Stimulated activated naive B cell treated with anti-CD40 and anti-IgM and Interleukin-4, amounts not matched to agents 10 μg/mL and 1 μg/mL and 100 μg/mL, for 72 hours (primary cell): ENCODE measurements at places on chromosomes 16 and 17.

- no peak for DNase-seq
These were observed 112.4 kb downstream of the FTO start for GRCh38 chr16:53816211-53816836.

- no peak for DNase-seq
These were observed 29.1 kb upstream of the TNS4 start for GRCh38 chr17:40530531-40530994.

- no peak for DNase-seq
These were observed 178.8 kb downstream of the C16orf78 start for GRCh38 chr16:49552313-49552928.

DNA sequence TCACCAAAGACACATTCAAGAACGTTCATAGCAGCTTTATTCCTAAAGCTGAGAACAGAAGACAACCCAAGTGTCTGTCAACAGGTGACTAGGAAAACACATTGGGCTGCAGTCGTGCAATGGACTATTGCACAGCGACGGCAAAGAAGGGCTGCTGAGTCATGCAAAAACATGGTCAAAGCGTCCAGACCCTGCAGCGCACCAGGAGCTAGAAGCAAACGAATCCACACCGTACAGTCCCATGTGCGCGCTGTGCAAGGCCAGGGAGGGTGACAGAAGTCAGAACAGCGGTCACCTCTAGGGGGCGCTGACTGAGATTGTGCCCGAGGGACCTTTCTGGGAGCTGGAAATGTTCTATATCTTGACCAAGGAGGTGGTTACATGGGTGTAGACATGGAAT lies 266.4 kb downstream of the MAF start:
- DNase-seq: no peak

DNA sequence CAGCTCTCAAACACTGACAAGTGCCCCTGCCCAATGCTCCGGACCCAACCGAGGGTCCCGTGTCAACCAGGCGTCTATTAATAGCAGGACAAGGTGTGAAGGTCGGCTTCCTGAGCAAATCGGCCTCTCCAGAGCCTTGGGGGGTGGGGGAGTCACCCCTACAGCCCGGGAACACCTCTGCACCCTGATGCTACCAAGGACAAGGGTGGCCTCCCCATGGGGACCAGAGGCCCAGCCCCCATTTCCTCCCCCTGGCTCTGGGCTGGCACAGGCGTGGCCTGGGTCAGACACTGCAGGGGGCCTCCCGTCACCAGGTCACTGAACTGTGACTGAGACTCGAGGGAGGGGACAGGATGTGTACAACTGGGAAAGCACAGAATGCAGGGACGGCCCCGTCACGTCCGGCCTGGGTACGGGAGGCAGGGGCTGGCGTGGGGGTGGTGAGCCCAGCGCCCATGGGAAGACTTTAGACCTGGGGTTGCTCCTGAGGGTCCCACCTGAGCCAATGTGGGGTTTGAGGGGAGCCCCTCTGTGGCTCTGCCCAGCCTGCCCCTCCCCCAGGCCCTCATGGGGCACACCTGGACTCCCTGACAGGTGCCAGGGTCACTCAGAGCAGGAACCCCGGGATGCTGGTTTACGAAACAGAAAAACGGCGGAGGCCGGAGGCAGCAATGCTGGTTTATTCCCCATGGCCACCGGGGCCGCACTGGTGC lies 579 bp upstream of the CYBA start:
- DNase-seq: peak; percentile 94

GRCh38 chr16:19118938-19119431 lies 5.2 kb downstream of the ITPRIPL2 start:
- peak; percentile 67 for DNase-seq

GRCh38 chr17:61178284-61178683 lies 221.4 kb upstream of the TBX2 start:
- no peak for DNase-seq

DNA sequence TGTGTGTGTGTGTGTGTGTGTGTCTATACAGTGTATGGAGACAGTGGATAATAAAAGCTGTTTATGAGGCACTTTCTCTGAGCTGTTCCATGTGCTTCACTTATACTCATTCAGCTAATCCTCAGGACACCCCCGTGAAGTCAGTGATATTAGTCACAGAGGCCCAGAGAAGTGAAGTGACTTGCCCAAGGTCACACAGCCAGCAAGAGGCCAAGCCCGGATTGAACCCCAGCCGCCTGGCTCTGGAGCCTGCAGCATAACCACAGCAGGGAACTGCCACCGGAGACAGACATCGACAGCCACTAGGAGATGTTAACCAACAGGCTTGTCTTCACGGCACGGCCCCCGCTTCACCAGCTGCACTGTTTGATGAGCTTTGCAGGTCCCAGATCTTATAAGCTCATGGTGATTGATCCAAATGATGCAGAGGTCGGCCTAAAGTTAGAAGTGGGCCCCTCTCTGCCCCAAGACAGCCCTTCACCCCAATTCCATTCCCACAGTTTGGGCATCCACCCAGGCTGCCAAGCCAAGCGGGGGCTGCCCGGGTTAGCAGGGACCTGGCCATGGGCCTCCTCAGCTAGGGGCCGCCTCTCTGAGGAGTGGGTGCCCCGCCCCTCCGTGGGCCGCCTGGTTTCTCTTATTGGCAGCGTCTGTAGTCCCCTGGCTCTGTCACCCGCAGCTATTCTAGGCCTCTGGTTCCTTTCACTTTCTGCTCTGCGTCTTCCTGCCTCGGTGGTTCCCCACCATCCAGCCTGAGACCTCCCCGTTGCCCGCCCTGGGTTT lies 30.9 kb downstream of the SOCS1 start:
- DNase-seq: peak; percentile 84

DNA sequence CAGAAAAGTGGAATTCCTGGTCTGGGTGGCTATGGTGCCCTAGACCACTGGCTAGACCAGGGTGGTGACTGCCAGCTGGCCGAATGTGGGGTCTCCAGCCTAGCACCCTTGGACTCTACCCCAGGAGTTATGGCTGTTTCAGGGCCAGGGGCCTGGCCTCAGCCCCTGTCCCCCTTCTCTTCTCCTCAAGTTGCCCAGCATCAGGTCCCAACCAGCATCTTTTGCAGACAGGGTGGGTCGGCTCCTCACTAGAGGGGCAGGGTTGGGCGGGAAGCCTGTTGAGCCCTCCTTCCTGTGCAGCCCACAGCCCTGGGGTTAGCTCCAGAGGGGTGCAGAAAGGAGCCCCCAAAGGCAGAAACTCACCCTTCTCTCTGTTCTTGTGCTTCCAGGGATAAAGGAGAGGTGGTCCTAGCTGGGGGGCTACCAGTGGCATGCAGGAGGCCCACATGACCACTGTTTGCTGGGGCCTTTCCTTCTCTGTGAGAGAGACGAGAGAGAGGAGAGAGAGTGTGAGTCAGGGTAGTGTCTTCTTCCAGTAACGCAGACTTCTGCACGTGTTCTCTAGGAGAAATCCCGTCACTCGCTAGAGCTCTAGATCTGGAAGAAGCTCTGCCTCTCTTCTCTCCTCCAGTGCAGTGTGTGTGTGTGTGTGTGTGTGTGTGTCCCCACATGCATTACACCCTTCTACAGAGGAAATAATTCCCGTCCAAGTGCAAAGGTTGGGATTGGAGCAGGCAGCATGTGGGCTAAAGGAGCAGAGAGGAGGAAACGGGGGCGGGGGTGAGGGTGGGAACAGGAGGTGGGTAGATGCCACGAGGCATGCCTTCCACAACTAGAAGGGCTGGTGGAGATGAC lies 209.4 kb downstream of the SEC14L1 start:
- DNase-seq: no peak

- DNase-seq: no peak
These were observed 27.3 kb downstream of the KAT7 start for GRCh38 chr17:49815761-49816281.

DNA sequence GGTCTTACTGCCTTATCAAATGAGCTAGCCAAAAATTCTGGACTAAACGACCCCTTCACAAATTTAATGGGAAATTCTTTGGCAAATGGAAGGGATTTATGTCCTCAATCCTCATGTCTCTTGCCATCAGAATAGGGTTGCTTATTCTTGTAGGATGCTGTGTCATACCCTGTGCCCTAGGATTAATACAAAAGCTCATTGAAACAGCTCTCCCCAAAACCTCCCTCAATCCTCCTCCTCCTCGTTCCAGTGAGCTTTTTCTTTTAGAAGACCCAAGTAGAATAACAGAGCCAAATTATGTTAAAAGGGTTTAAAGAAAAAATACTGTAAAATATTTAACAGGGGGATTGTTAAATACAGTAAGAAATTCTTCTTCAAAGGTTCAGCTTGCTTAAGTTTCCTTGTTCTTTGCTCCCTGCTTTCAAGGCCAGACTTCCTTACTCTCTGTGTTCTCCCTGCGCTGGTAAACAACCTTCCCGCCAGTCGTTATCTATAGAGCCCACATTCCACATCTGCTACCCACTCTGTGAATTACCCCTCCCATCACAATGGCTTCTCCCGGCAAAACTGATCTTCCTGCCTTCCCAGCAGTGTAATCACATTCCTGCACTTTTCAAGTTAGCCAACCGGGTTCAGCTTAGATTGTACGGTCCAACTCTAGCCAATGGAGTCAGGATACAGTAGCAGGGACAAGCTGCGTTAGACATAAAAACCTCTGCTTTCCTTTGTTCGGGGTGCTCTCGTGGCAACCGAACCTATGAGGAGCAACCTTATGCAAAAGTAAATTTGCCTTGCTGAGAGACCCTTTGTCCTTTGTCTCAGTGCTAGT lies 9.7 kb downstream of the HPR start:
- no peak for DNase-seq

DNA sequence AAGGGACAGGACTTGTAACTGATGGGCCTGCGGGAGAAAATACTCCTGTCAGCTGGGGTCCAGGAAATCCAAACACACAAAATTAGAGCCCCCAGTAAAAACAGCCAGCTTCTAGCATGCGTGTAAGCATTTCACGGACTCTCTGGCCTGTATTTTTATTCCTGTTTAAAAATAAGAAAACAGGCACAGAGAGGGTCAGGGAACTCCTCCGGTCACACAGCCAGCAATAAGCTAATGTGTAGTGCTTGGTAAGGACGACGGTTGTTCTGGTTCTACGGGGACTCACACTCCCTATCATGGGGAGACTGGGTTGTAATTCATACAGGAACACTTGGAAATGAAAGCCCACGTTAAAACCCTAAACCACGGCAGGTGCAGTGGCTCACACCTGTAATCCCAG lies 1.5 kb upstream of the TCF25 start:
- DNase-seq: no peak

GRCh38 chr16:4641895-4642294 lies 17.3 kb downstream of the MGRN1 start:
- no peak for DNase-seq

GRCh38 chr16:78695391-78695790 lies 595.9 kb downstream of the WWOX start:
- no peak for DNase-seq

DNA sequence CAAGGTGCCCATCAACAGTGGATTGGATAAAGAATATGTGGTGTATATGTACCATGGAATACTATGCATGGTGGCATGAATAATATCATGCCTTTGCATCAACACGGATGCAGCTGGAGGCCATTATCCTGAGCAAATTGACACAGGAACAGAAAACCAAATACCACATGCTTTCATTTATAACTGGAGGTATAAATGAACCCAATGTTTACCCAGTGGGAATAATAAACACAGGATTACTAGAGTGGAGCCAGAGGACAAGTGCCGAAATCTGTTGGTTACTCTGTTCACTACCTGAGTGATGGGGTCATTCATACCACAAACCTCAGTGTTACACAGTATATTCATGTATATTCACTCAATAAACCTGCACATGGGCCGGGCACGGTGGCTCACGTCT lies 125.2 kb downstream of the CDH11 start:
- no peak for DNase-seq

GRCh38 chr17:49951362-49952082 lies 17.5 kb upstream of the DLX4 start:
- DNase-seq: no peak

DNA sequence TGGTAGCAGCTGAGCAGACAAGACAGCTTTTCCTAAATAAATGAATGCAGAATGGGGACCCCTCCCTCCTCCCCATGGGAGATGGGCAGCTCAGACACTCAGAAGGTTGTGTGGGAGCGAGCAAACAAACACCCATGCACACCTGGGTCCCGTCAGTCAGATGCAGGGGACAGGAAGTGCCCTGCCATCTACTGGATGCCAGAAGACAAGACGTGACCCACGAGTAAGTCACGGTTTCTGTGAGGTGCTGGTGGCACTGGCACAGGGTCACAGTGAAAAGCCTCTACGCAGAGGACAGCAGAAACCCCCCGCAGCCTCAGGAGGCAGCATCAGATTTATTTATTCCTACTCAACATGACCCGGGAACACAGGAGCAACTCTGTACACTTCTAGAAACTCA lies 8.4 kb downstream of the HBQ1 start:
- no peak for DNase-seq

DNA sequence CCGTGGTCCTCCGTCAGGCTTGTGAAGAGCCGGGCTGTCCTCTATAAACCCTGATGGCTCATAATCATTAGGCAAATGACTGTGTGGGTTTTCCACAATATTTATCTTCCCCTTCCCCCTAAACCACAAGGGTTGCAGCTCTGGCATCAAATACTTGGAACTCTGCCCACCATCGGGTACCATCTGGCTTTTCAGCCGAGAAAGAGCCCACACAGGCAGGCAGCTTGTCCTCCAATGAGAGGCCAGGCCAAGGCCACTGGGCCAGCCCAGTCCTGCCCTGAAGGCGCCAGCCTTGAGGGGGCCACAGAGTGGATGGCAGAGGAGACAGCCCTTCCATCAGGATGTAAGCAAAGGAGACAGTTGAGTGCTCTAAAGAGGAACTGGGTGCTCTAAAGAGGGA lies 31.8 kb upstream of the NAT9 start:
- DNase-seq: no peak

DNA sequence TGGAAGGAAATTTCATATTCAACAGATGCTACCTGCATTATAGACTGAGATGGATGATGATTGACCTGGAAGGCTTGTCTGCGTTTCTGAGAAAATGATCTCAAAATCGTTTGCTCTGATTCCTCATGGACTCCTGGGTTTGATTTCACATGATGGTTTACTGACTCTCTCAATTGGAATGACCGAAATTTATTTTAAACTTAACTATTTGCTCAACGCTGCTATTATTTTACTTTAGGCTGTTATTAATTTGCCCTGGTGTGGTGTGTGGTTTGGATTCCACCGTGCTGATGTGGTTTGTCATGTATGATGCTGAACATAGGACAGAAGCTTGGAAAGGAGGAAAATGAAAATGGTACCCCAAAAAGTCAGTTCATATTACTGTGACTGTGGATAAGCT lies 37.3 kb upstream of the ELAC2 start:
- DNase-seq: no peak

DNA sequence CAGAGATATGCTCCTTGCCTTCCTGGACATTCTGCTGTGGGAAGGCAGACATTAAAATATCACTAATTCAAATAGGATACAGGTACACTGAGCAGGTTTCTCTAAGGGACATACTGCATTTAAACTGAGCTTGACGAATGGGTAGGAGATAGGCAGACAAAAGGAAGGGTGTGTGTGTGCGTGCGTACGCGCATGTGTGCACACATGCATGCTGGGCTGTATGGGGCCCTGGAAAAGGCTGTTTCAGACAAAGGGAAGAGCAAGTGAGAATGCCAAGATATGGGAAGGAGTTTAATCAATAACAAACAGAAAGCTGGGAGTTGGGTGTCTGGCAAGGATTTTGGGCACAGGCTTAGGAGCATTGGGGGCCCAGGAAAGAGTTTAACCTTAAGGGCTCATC lies 196.2 kb downstream of the PRKCA start:
- DNase-seq: no peak
